ENCODE measurements at places on chromosomes 11 and 22.
A peak's percentile ranks its signal among the peaks of the same experiment; 100 is the strongest.

DNA sequence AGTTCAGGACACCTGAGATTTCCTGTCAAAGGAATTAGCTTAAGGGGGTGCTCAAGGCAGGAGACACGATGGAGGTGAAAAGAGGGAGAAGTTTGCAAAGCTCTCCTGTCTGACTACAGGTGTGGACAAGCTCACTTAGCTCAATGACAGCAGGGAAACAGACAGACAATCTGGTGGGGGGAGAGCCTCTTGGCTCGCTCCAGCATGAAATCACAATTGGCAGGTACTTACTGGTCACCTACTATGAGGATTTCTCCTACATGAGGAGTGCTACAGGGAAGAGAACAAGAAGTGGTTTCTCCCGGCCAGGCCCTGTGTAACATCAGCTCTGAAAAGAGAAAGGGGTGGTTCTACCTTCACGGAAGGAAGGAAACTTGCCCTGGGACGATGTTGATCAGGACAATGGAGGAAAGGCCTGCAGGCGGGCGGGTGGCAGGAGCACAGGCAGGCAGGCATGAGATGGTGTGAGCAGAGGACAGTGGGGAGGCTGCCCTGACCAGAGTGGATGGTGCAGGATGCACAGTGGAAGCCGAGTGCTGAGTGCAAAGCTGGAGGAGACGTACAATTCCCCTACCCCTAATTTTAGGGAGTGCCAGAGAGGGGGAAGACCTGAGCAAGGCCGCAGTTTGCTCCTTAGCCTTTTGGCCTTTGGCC lies 57.9 kb upstream of the CRTAM start:
- no peak for DNase-seq

- no peak for DNase-seq
These were observed 184.4 kb upstream of the B3GAT1 start for GRCh38 chr11:134596404-134596803.

GRCh38 chr11:38392176-38392575 lies 1794.1 kb upstream of the RAG2 start:
- DNase-seq = no peak

DNA sequence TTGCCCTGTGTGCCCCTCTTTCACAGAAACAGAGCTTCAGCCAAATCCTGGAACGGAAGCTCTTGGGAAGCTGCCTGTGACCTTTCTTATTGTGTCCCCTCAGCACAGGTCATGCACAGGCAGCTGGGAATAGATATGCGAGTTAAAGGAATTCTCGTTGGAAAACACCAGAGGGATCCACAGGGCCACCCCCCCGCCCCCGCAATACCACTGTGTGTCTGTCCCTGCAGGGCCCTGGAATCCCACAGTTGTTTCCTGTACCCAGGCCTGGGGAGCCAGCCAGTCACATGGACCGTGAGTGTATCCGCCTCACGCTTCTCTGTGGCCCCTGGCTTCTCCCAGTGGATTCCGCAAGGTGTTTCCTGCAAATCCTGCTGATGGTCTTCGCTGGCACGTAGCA lies 29.0 kb downstream of the TIMP3 start:
- DNase-seq = no peak

- DNase-seq = no peak
These were observed 350.9 kb downstream of the TTC28 start for GRCh38 chr22:28328756-28329155.

- no peak for DNase-seq
These were observed 87.3 kb downstream of the WNT11 start for GRCh38 chr11:76119032-76119431.

- peak; percentile 15 for DNase-seq
These were observed 72.4 kb upstream of the CARD18 start for GRCh38 chr11:105211806-105212554.

DNA sequence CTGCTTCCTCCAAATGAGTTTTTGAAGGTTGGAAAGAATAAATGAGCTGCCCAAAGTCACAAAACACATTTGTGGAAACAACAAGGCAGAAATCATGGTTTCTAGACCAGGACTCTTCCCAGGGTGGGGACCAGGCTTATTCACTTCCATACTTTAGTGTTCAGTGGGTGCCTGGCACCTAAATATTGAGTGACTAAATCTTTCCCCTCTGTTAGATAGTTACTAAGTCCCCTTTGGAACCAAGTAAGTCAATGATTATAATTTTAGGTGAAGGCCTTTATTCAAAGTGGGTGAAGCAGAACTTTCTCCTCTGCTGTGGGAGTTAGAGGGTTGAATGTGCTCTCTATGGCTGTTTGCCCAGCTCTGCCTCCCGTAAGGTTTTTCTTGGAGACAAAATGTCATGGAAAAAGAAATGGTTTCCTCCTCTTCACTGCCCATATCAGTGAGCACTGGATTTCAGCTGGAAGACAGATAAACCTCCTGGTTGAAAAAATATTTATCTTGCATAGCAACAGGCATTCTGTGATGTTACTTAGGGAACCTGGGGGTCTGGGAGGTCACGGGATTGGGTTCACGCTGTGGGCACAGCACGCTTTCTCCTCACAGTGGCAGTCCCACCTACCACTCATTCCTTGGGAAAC lies 117.8 kb downstream of the CCDC81 start:
- no peak for DNase-seq

DNA sequence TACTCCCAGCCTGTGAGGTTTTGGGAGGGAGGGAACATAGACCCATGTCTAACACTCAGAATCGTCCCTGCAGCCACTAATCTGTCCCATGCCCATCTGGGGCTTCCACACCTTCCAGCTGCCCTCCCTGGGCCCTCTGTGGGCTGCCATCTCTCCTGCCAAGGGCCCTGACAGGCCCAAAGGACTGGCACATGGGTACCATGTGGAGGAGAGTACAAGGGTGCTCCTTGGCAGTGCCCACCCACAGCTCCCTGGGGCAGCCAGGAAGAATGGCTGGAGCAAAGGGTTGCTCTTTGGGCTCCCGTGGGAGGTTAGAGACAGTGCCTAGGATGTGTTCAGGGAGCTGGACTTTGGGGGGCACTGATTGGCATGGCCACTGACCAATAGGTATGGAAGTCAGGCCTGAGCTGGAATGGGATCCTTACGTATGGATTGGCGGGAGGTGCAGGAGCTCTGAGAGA lies 56.8 kb downstream of the CD82 start:
- DNase-seq = no peak

GRCh38 chr22:46536537-46537224 lies 739 bp downstream of the CELSR1 start:
- no peak for DNase-seq

DNA sequence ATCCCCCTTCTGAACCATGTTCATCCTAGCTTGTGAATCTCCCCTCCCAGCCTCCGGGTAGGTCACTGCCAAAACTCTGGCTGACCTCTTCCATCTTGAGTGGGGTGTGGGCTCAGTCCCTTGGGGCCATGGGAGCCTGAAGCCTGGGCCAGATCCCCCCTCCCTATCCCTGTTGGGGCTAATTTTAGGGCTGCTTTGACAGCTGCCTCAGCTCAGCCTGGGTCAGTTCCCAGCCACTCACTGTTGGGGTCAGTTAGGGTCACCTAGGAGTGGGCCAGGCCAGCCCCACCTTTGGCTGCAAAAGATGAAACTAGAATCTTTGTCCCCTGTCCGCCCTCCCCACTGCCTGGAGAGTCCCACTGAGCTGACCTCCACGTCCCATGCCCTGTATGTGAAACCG lies 29.8 kb upstream of the P2RY2 start:
- DNase-seq = no peak

GRCh38 chr11:47536915-47537314 lies 16.0 kb downstream of the CELF1 start:
- DNase-seq = no peak

DNA sequence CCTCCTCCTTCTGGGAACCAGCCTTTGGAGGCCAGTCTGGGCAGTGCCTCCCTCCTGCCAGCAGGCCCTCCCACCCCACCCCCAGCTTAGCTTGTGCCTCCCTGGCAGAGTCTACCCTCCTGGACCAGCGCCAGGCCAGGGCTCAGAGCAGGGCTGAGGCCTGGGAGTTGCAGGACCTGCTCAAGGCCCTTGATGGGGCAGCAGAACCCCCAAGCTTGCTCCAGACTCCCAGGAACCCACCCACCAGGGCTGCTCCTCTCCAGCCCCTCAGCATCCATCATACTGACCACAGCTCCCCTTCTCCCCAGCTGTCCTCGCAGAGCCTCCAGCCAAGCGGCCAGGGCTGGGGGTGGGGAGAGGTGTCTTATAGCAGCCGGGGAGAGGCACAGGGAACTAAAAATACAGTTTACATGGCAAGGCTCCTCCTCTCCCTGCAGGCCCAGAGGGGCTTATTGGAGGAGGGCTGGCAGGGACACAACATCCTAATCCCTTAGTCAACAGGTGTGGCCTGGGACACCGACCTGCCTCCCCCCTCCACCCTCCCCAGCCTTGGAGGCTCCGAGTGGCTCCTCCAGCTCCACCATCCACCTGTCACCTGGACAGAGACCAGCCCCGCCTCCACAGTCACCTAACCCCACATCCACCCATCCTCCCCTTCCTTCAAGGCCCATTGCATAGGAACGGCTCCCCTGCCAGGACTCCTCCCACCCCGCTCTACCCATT lies 5.2 kb upstream of the MB start:
- no peak for DNase-seq

GRCh38 chr11:13105237-13105844 lies 96.2 kb downstream of the RASSF10 start:
- DNase-seq = no peak

DNA sequence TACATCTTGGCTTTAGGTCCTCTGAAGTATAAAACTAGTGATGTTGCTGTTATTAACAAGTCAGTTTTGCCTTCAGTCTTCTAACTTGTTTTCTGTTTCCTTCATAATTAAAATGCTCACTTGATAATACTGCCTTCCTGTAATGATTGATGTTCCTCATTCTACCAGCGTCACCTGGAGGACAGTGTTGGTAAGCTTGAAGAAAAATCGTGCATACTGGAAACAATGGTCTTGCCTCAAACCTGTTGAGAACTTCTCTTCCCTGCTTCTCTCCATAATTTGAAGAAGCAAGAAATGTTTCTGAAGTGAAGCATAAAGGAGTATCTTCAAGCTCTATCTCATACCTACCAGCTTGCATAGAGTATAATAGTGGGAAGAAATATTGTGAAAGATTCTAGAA lies 3.0 kb downstream of the YWHAH start:
- no peak for DNase-seq

DNA sequence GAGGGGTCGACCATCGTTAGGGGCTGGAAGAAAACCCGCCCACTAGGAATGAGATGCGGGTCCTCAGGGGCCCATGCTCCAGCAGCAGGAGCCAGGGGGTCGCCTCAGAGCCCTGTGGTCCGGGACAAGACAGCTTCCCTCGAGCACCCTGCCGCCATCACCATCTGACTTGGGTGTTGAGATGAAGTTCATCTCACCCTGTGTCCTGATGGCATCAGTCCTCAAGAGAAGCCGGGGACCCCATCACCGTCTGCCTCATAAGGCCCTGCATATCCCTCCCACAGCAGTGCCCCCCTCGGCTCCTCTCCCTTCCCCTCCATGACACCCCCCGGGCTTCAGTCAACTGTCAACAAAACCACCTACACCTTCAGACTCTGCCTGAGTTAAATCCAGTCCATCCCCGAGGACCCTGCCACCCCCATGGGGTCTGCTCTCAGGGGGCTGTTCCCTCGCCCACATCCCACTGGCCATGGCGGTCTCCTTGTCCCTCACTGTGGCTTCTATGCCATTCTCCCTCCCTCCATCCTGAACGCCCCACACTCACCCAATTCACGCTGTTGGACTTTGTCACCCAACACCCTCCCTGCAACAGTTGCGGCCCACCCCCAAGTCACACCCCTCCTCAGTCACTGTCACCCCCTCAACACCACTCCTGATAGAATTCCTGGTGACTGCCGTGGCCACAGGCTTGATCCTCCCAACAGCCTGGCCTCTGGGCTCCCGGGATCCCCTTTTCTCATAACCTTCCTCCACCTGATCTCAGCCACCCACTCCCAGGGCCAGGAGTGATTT lies 87.7 kb upstream of the RTL6 start:
- no peak for DNase-seq

GRCh38 chr22:47734511-47734910 lies 972.1 kb downstream of the TBC1D22A start:
- no peak for DNase-seq

- peak; percentile 44 for DNase-seq
These were observed 6.5 kb upstream of the SPON1 start for GRCh38 chr11:13955971-13956421.

- DNase-seq = no peak
These were observed at the start of gene CARD10 for GRCh38 chr22:37519268-37520195. Gene CARD10 (minus strand): TSS chr22:37519415. CDS start chr22:37519200, 215 bp downstream.

DNA sequence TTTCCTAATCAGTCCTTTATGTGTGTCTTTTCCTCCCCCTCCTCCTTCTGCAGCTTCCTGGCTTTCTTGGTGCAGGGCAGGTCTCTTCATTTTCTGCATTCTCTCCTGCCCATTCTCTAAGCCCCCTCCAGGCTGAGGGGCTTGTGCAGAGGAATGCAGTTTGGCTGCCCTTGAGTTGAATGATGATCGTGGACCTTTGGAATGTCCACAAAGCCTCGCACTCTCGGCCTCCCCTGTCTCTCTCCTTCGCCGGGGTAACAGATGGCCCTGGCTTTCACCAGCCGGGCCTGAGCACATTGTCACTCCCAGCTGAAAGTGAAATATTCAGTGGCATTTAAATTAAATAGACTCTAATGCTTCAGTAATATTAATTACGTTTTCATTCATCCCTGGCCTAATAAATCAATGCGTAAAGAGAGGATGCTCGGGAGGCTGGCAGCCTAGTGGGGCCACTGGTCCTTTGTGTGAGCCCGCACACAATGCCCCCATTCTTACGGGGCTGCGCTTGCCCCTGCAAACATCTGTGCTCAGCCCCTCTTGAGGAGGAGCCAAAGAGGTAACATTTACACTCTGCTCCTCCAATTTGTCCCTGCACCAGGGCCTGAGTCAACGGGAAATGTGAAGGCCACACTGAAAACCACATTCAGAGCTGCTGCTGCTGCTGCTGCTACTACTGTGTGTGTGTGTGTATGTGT lies 64.9 kb upstream of the PAX6 start:
- DNase-seq = peak; percentile 7

- no peak for DNase-seq
These were observed 34.6 kb downstream of the SPECC1L start for GRCh38 chr22:24305260-24305692.

DNA sequence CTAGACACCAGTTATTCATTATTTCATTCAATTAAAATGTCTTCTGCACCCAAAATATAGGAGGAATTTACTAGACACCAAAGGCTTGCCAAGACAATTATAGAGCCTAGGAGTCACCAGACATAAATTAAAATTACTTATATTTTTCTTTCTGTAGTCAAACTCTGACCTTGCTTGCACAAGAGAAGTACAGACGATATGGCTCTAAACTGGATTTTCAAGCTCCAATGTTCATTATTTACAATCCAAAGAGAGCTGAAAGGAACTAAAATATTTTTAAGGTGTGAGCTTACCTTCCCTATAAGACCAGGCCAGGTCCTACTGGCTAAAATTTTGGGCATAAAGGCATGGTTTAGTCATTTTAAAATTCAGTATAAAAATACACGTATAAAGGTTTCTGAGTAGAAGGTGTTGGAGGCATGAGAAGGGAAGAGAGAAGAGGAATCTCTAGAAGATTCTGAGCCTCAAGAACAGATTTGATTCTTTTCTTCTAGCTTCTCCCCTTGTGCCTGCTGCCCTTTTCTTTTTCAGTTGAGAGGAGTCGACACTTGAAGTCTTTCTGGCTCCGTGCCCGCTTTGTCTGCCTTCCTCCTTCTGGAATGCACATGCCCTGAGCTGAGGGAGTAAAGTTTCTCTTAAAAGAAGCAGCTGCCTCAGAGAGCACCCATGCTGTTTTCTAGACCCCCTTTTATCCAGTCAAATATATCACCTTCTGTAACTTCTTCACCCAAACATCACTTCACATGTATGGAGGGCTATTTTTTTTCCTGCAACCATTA lies 13.5 kb downstream of the C11orf97 start:
- peak; percentile 86 for DNase-seq

All from fibroblast of skin of right quadriceps (primary cell).